ENCODE measurements at places on chromosomes 3 and 15.
A peak's percentile ranks its signal among the peaks of the same experiment; 100 is the strongest.

- no peak for DNase-seq
Observed at GRCh38 chr15:40850576-40851112, 6.8 kb downstream of the SPINT1 start.

GRCh38 chr15:52095597-52096262, 16.8 kb downstream of the BCL2L10 start:
- DNase-seq: no peak

GRCh38 chr3:106485217-106485616, 616.4 kb upstream of the CBLB start:
- DNase-seq: no peak

GRCh38 chr3:179640469-179640868, 12.4 kb upstream of the USP13 start:
- no peak for DNase-seq

- DNase-seq: no peak
Observed at GRCh38 chr3:128210711-128211110, 57.4 kb downstream of the EEFSEC start.

DNA sequence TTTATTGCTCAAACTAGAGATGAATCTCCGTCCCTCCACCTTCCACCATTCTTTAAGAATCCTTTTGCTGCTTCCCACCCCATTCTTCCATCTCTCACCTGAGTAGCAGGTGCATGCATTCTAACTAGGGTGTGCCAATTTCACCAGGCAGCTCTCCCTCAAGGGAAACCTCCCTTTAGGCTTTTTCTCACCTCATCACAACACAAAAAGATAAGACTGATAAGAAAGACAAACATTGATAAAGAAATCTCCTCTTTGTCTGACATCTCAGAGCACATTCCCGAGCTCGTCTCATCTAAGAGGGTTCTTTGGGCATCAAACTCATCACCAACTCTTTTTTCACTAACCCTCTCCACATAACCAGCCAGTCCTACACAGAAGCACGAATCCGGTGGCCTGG, 23.0 kb downstream of the MB21D2 start:
- DNase-seq: no peak

DNA sequence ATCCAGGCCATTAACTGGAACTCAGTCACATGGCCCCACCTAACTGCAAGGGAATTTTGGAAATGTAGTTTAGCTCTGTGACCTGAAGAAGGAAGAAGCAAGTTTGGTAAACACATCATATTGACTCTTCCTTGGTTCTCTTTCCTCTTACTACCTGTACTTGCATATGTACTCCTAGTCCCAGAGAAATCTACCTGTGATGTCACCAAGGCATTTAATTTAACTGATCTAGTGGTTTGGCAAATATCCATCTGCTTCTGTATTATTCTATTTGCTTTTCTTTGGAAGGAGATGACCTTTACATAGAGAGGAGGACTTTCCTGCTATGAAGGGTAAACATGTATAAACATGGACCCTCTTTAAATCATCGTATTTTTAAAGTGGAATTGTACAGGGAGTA, 150.8 kb downstream of the TMEM108 start:
- no peak for DNase-seq

- DNase-seq: no peak
Observed at GRCh38 chr3:42850263-42850662, 25.4 kb downstream of the CYP8B1 start.

DNA sequence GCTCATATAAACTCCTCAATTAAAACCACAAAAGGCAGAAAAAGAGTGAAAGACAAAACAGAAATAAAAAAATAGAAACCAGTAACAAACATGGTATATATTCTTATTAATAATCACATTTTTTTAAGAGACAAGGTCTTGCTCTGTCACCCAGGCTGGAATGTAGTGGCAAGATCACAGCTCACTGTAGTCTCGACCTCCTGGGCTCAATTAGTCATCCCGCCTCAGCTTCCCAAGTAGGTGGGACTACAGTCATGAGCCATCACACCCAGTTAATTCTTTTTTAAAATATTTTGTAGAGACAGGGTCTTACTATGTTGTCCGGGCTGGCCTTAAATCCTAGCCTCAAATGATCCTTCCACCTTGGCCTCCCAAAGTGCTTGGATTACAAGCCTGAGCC, 37.1 kb downstream of the FAM240A start:
- no peak for DNase-seq

DNA sequence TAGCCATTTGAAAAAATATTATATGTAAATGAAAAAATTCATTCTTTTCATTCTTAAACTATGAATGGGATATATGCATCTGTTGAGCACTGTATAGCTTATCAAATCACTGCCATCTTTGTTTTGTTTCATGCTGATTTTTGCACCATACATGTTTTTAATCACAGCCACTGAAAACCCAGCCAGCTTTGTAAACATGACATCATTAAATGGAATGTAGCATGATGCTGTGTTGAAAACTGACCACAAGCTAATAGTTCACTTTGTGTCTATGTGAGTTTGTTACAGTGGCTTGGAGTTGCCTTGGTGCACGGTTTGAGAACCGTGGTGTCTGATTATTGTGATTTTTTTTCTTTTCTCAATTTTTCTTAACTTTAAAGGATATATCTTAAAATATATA, 75.7 kb downstream of the GMPS start:
- no peak for DNase-seq

DNA sequence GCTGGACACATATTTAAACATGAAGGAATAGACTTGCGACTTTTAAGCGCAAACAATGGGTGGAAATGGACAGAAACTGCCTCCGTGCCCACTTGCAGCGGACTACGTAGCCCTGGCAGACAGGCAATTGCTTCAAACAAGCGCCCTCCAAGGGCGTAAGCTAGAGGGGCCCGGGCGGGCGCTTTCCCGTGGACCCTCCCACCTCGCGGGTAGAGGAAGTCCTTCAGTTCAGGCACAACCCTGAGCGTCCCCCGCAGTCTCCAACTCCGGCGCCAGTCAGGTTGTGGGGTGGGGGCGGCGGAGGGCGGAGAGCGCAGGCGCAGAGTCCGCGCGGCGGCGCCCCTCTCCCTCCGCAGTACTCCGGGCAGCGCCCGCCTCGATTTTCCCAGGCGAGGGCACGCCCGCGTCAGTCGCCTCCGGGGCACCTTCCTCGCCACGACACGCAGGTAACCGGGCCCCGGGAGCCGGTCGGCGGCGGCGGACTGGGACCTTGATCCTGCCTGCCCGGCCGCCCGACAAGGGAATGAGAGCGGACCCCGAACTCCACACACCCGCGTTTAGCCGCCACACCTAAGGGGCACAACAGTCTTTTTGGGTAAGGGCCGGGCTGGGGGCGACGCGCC, at the start of gene SLC35G2:
Gene SLC35G2, plus strand, starts transcription at position 358 of the 623 bp plus-strand sequence. CDS start 35,335 bp downstream, outside the sequence.
- DNase-seq: no peak

- DNase-seq: no peak
Observed at GRCh38 chr3:131730581-131730980, 227.8 kb upstream of the MRPL3 start.

- no peak for DNase-seq
Observed at GRCh38 chr3:156604642-156605144, 49.8 kb upstream of the SSR3 start.

- no peak for DNase-seq
Observed at GRCh38 chr3:77456906-77457305, 417.0 kb downstream of the ROBO2 start.

DNA sequence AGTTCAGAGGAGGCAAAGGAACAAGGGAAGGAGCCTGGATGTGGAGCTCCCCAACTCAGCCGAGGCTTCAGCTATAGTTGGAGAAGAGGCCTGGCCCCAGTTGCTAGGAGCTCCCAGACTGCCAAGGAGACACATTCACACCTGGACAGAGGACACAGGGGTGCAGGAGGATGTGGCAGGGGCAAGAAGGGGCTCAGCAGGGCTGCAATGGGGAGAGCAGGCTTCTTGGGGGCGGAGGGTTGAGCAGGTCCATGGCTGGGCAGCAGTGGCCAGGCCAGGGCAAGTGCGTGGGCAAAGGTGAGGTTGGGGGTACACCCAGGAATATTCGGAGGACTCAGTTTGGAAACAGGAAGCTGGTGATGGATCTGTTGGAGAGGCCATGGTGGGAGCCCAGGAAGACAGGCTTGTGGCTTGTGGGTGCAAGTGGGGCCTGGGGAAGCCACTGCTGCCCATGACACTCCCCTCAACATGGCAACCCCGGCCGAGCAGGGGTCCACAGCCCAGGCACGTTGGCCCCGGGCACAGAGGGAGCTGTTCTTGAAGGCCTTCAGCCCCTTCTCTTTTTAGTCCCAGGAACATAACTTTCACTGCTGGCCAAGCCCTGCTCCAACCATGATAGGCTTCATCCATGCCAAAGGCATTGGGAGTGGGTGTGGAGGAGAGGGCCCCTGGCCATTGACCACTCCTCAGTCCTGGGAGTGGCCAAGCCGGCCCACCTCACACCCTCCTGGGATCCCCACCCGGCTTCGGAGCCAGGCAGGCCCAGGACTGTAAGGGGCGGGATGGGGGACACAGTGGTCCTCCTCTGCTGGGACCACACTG, 33.3 kb downstream of the TSPAN3 start:
- no peak for DNase-seq

DNA sequence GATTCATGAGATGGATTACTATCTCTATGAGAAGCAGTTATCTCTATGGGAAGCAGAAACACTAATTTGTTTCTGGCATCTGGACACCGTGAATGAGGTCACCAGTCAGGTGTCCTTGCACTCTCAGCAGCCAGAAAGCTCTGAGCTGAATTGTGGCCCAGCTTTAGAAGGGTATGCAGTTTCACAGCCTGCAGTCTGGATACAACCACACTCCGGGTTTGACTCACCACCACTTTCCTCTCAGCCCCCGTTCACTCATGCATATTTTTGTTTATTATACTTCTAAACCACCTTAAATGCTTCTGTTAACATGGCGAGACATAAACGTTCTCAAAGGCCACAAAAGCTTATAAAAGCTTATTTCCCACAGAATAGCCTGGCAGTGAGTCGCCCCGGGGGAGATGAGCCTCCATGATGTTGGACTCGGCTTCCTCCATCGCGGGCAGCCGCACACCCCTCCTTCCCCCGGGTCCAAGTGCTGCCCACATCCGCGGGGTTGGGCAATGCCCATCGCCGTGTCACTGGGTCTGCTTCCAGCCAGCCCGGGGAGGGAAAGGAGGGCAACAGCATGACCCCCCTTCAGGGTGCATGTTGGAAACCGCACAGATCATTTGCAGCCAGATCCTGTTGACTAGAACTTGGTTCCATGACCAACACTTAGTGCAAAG, 16.8 kb upstream of the SLC41A3 start:
- DNase-seq: peak; percentile 49

- DNase-seq: no peak
Observed at GRCh38 chr3:46908986-46909534, 31.5 kb downstream of the PTH1R start.

DNA sequence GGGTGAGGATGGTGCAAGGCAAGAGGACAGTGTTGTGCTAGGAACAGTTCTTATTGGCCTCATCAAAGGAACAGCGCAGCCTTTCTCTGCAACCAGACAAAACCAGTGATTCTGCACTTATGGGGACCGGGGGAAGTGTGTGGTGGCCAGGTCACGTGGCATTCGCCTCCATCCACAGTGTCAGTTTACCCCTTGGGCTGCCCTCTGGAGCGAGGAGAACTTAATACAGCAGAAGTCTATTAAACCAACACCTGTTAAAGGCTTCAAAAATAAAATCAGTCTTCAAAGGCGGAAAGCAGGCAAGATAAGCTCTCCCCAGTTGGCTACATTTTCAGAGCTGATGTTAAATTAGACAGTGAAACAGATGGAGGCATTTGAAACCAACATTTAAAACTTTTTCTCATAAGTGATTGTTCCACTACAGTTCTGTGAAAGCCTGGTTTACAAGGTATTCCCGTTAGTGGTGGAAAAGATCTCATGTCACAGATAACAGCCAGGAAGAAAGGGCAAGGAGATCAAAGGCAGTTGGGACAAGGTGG, 75.2 kb downstream of the LRIG1 start:
- DNase-seq: no peak

DNA sequence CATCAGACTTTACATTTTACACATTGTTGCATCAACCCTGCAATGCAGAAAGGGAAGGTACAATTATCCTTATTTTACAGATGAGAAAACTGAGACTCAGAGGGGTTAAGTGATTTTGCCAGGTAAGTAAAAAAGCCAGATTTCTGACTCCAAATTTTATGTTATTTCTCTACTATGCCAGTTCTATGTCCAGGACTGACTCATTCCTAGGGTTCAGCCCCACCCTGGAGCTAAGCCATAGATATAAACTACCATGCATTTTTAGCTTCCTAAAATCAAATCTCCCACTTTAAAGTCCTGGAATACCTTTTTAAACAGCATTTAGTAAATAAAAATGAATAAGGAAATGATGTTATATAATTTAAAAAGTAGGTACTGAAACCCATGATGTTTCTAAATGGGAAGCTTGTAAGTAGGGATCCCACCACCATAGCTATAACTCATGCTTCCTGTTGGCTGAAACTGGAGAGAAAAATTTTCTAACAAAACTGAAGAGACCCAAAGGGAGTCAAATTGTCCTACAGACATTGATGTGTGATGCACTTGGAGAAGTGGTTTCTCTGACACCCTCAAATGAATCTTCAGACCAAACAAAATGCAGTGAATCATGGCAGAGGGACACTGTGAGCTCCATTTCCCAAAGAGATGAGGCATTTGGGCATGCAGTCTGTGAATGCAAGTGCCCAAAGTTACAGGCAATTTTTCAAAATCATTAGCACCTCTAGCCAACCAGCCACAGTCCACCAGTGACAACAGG, 301.7 kb upstream of the UMPS start:
- no peak for DNase-seq

GRCh38 chr3:41176596-41176995, 22.7 kb upstream of the CTNNB1 start:
- DNase-seq: no peak

GRCh38 chr3:195043607-195044339, 227.2 kb downstream of the XXYLT1 start:
- no peak for DNase-seq

DNA sequence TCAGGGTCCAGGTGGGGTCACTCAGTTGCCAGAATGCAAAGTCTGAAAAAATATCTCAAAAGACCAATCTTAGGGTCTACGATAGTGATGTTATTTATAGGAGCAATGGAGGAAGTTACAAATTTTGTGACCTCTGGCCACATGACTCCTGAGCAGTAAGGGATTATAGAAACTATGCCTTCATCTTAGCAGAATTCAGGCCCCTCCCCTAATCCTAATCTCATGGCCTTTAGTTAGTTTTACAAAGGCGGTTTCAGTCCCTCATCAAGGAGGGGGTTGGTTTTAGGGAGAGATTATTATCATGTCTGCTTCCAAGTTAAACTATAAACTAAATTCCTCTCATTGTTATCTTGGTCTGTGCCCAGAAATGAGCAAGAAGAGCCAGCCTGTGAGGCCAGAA, 5.9 kb upstream of the DCP1A start:
- no peak for DNase-seq

DNA sequence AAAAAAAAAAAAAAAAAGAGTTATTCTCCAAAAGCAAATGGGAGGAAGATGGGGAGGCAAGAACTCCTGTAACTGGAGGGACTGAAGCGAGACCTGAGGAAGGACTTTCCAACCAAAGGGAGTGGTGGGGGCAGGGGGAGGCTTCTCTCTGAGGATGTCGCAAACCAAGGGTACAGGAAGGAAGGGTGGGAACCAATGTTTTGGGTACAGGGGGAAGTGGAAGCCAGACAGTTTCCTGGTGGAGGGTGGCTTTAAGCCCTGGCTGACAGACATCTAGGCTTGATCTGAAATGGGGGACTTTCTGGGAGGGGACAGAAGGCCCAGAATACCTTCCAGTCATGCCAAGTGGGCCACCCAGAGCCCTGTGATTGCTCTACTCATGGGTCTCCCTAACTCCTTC, 27.0 kb downstream of the VIPR1 start:
- DNase-seq: no peak

GRCh38 chr3:152615681-152616080, 219.2 kb upstream of the P2RY1 start:
- no peak for DNase-seq
